Activated T-cell treated with anti-CD3 and anti-CD28 coated beads, Interleukin-2, amount 50 U/mL, for 1 hour (primary cell): ENCODE measurements at places on chromosomes 12 and 14.

DNA sequence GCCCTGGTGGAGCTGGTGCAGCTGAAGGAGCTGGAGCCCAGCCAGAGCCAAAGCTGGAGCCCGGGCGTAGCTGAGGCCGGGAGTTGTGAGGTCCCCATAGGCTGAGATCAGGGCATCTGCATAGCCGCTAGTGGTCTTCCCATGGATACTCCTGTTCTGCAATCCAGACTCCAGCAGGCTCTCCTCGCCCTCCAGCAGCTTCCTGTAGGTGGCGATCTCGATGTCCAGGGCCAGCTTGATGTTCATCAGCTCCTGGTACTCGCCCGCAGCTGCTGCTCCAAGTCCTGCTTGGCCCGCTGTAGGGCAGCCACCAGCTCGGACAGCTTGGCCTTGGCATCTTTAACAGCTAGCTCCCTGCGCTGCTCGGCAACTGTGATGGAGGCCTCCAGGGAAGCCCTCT lies 966.1 kb downstream of the FSCB start:
- DNase-seq: no peak

GRCh38 chr14:100615736-100616695 lies 28.8 kb upstream of the BEGAIN start:
- DNase-seq: peak; percentile 8

GRCh38 chr12:30622509-30622908 lies 73.2 kb downstream of the IPO8 start:
- no peak for DNase-seq

DNA sequence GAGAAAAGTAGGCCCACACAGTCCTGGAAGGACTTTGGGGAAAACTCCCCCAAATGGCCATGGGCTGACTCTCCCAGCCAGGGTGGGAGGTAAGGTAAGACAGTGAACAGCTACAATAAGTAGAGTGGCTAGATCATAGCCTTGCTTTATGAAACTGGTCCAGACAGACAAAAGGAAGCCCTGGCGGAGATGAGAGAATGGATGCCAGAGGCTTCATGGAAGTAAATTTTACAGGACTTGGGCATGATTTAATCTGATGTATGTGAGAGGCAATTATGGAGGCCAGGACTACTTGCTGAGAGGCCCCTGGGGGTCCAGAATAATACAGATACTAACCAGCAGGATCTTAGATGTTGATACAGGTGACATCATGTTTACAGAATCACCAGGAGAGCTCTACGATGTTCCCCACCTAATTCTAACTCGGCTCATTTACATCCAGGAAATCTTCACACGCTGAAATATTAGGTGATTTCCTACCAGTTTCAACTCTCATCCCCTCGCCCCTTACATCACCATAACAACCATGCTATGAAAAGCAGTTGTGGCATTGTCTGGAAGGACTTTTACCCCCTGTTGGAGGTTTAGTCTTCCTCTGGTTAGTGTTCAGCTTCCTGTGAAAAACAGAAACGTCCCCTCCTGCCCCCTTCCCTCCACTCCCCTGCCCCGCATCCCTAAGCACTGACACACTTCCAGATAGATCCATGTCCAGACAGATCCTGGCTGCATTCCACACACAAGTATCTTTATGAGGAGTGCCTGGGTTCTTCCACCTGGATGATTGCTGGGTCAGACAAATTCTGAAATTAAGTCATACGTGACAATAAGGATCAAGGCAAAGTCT lies 39.5 kb upstream of the NT5DC3 start:
- DNase-seq: no peak

- DNase-seq: no peak
These were observed 26.1 kb downstream of the LEMD3 start for GRCh38 chr12:65195387-65196055.
